CD4-positive, alpha-beta T cell treated with Interleukin-6 for 4 hours (primary cell): ENCODE measurements at places on chromosomes 13 and 19.

DNA sequence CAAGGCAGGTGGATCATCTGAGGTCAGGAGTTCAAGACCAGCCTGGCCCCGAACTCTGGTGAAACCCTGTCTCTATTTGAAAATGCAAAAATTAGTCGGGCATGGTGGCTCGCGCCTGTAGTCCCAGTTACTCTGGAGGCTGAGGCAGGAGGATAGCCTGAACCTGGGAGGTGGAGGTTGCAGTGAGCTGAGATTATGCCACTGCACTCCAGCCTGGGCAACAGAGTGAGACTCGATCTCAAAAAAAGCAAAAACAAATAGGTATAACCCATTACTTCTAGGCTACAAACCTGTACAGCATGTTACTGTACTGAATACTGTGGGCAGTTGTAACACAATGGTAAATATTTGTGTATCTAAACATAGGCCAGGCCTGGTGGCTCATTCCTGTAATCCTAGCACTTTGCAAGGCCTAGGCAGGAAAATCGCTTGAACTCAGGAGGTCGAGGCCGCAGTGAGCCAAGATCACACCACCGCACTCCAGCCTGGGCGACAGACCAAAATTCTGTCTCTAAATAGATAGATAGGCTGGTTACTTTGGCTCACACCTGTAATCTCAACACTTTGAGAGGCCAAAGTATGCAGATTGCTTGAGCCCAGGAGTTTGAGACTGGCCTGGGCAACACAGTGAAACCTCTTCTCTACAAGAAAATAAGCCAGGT is 63.5 kb downstream of the MYO9B start:
- DNase-seq: no peak

GRCh38 chr13:99361197-99361596 is 54.0 kb upstream of the GPR183 start:
- DNase-seq: no peak

DNA sequence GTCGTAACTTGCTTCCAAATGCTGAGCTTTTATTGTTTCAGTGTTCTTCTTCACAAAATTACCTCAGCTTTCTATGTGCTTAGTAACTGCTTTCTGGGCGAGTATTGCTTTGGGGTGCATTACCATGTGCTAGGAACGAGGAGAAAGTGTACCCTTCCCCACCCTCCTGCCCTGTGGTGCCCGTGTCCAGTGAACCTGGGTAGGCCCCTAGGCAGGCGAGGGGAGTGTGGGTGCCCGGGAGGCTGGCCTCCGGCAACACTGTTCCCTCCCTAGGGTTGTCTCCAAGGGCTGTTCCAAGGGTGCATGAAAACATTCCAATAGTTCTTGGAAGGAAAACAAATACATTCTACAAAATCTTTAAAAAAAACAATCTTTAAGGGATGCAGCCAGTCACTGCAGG is 216.5 kb upstream of the SOX1 start:
- no peak for DNase-seq

GRCh38 chr13:25493931-25494640 is 122.3 kb downstream of the ATP8A2 start:
- DNase-seq: no peak

DNA sequence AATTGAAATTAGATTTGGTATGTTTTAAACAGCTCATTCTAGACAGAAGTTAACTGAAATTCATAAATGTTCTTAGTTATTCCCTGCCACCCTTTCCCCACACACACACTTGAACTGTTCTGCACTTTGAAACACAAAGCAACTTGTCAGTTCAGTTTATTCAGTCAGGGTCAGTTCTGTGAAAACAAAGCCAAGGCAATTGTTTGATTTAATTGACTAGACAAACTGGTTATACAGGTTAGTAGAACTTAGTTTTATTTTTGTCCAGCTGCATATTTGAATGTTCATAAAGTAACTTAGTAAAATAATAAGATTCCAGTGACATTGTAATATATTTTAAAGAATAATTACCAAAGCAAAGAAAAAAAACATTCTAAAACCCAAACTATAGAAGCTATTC is 98.3 kb upstream of the KLF5 start:
- DNase-seq: no peak
